ENCODE measurements at places on chromosomes 3 and 15.

DNA sequence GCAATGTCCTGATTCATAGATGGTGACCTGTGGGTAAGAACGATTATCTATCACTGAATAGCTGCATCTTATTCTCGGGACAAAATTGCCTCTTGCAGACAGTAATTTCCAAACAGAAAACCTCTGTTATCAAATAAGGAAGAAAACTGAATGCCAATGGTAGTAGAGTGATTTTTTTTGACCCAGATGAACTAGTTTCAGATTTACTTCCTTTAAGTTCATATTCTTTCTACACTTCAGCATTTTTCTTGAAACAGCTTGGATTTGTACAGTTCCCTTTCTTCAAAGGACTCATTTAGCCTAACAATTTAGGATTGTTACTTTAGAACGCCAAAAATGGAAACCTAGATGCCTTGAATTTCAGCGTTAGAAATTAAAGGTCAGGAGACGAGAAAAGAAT is 14.6 kb downstream of the ETV5 start:
- DNase-seq: no peak

DNA sequence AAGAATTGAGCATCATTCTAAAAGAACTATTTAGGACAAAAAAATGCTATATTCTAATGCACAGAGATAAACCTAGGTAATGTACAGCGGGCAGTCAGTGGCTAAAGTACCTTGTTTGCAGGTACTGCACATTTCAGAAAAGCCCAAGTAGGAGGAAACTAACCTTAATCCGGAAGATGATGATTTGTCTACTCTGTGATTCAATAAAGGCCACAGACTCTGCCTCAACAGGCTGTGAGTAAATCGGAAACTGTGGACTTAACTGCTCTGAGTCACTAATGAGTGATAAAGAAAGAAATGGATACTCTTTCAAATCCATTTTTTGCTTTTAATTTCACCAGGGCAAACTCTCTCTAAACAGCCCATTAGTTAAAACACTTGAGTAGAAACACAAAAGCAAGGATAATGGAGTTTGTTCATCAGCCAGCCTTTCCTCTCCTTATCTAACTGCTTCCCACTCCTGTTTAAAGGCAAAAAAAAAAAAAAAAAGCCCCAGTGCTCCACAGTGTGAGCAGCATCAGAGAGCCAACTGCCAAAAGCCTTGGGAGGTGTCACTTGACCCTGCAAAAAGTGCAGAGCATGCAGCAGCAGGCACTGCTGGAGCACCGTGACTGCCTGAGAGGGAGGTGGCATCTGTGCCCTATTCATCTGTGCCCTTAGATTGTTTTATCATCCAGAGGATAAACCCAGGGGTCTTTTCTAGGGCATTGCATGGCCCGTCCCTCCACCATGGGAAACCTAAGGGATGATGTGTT is 187.7 kb downstream of the SATB1 start:
- DNase-seq: no peak

DNA sequence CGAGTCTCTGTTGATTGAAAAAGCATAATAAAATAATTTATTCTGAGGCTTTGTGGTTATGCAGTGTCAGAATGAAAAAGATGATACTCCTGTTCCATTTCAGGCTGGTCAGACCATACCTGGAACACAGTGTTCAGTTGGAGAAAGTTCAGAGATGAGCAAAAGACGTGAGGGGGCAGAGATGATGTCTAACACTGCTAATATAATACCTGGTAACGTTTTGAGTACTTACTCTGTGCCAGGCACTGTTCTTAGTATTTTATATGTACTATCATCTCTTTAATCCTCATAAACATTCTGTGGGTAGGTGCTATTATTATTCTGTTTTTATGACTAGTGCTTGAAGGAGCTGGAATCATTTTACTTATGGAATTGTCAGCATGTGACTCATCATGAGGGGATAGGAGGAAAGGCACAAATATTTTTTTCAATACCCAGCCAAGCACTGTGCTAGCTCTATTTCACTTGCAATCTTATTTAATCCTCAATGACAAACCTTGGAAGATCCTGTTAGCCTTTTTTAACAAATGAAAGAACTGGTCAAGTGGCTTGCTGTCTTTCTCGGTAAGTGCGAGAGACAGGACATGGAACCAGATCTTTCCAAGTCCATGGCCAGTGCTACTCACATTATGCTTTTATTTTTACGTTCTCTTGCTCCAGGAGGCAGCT is 31.8 kb downstream of the IQGAP1 start:
- DNase-seq: no peak

DNA sequence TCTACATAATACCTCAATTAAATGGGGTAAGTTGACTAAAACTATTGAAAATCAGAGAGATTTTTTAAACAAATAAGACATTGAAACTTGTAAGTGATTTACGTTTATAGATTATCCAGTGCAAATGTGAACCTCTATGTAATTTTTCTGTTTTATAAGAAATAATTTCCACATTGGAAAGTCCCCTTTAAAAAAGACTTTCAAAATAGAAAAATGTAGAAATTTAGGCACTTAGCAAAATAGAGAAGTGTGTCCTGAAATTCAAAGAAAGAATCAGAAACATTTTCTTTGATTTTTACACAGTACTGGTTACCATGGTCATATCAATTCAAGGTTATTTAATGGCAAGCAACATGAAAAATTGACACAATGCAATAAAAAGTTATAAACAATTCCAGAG is 290.9 kb upstream of the GPR149 start:
- DNase-seq: no peak

DNA sequence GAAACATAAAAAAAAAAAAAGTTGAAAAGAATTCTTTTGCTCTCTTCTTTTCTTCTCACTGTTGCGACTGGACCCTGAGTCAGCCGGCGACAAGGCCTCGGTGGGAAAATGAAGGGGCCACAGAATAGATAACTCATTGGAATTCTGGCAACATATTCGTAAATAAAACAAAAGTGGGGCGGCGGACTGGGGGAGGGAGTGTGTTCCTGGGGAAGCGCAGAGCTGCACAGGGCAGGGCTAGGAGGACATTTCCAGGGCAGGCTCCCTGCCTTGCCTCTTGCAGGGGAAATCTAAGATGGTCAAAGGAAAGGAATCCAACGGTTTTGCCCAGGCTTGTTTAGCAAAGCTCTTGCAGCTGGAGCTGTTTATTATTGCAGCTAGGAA is 1042.8 kb upstream of the NR2F2 start:
- DNase-seq: no peak

DNA sequence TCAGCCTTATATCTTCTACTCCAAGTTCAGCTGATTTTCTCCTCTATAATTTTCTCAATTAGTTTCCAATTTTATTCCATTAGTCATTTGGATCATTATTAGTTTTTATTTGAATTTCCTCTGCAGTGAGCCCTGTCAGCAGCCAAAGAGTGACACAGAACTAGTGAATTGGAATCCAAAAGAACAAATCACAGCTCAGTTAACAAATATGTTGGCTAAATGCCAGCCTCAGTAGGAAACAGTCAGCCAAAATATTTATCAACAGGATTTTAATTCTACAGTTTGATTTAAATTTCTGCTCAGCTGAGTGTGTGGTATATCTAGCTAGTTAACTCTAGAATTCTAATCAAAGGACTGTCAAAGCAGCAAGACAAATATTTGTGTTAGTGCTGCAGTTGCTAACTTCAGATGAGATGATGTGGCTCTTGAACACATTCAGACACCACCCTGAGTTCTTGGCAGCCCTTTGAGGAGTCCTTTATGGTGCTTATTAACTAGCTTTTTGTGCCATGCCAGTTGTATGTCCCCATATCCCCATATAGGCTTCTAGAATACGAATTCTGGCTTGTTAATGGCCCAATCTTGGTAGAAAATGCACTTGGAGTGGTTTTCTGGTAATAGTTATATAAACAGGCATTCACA is 194.5 kb downstream of the CPNE4 start:
- DNase-seq: no peak

GRCh38 chr3:160134964-160135363 is 90.3 kb upstream of the C3orf80 start:
- no peak for DNase-seq
